ENCODE measurements at places on chromosomes 1 and 21. TPM values are rescaled to one million over a fixed set of nuclear protein-coding genes. Genes with fewer than 3 reads are reported as not detected.

The FCAMR gene
- not detected for total RNA-seq

The SFN gene
- total RNA-seq: 1.6 TPM

The ANGPTL3 gene
- 0.26 TPM for total RNA-seq

DNA sequence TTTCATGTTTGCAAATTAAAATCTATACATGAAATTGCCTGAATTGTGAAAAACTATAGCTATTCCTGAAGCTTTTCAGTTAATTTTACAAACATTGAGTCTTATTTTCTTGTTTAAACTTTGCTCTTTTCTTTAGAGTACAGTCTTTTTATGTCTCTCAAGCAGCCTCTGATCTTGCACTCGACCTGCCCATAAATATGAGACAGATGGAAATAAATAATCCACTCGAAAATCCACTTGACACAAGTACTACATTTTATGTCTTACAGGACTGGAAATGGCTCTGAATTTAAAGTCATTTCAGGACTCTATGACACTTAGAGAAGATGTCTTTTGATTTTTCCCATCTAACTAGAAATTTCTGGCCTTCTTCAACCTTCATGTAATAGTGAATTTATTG is 283.8 kb downstream of the USP25 start:
- DNase-seq: no peak

The CRYBG2 gene
- total RNA-seq: 3.6 TPM

The CLCNKA gene
- total RNA-seq: 2.1 TPM

DNA sequence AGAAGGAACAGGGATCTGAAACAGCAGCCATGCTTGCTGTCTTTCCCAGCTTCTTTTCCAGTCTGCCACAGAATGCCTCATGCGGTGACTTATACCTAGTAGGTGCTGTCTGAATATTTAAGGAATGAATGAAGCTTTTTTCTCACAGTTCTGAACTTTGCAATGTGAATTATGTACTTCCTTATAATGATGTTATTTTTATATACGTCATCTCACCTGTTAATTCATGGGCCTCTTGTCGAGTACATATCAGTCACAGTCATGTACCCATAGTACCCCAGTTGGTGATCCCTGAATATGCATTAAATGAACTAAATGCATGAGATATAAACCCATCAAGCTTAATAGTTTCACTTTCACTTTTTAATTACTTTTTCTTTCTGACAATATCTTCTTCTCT is 132.7 kb downstream of the NTNG1 start:
- DNase-seq: no peak

Data from body of pancreas (tissue), 4 donors.